ENCODE measurements at places on chromosomes 4 and X.

GRCh38 chrX:1242891-1243402 is 25.7 kb upstream of the CSF2RA start:
- no peak for DNase-seq

DNA sequence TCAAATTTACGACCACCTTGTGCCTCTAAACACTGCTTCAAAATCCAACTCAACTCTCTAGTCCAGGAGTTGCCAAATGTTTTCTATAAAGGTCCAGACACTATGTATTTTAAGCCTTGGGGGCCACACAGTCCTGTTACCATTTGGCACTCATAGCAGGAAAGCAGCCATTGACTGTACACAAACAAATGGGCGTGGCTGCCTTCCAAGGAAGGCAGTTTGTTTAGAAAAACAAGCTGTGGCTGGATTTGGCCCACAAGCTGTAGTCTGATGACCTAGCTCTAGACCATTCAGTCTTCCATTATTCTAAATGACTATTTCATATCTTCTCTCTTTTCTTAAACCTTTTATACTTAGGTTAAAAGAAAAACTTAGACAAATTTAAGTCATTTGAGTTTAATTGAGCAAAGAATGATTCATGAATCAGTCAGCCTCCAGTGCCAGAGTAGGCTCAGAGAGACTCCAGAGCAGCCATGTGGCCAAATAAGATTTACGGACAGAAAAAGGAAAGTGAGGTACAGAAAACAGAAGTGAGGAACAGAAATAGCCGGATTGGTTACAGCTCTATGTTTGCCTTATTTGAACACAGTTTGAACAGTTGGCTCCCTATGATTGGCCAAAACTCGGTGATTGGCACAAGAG is 825.8 kb upstream of the LCORL start:
- DNase-seq = no peak

GRCh38 chrX:43456063-43456462 is 200.0 kb upstream of the MAOA start:
- DNase-seq = no peak

GRCh38 chr4:59387759-59388758 is 1812.1 kb upstream of the ADGRL3 start:
- DNase-seq = no peak

- no peak for DNase-seq
Observed at GRCh38 chrX:34805951-34806350, 136.6 kb upstream of the FAM47B start.

GRCh38 chr4:59818656-59819055 is 1381.5 kb upstream of the ADGRL3 start:
- no peak for DNase-seq

DNA sequence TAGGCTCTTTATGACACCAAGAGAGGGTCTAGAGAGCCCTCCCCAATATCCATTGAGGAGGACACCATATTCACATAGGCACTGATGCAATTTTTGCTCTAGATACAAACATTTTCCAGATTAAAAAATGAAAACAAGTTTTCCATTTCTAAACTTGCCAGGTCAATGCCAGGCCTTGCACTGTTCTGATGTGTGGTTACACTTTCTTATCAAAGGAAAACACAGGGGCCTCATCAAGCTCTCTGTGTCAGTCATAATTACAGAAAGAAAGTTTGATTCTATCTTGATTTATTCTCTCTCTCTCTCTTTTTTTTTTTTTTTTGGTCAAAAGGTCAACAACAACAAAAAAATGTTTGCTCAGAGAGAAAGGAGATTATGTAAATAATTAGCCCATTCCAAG is 80.2 kb upstream of the ACSL4 start:
- DNase-seq = no peak

DNA sequence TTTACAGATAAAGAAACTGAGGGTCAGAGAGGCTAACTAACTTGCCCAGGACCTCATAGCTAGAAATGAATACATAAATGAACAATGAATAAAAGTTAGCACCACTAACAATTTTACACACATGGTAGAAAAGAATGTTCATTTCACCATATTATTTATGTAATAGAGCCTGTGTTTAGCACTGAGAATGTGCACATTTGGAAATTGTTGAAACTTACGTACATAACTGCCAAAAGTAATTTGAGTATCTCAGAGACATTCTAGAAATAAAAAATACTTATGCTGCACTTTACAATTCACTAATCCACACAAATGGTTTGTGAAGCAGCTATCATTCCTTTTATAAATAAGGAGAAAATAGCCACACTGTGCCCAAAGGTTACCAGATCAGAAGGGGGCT is 9.9 kb downstream of the CASK start:
- DNase-seq = no peak

DNA sequence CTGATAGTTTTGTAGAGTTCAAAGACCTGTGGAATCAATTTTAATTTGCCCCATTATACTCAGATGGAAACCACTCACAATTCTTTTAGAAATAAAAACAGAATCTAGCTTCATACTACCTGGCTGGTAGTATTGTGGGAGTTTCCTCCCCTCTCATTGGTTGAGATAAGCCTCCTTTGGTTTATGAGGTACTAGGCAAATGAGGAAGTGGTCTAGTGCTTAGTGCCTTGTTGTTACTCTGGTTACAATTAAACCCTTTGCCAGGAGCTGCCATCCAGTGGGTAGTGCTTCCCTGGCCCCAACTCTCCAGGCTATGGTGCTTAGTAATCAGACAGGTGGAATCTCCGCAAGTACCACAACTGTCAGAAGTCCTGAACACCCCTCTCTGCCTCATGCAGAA is 118.3 kb downstream of the CDKL5 start:
- no peak for DNase-seq

DNA sequence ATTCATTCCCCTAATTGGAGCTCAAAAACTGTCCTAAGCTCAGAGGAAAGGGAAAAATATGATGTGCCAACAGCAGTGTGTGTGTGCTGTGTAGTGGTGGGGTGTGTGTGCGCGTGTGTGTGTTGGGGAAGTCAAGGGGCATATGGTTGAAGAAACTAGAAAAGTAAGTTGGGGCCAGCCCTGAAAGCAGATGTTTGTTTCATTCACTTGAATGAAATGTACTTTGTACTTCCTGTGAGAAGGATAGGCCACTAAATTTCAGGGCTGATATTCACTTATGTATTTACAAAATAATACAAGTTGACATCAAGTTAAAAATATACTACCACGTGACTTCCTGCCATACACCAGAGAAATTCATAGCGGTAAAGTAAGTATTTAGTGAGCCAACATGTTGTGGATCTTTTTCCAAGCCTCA is 151.3 kb upstream of the JADE1 start:
- DNase-seq = no peak

DNA sequence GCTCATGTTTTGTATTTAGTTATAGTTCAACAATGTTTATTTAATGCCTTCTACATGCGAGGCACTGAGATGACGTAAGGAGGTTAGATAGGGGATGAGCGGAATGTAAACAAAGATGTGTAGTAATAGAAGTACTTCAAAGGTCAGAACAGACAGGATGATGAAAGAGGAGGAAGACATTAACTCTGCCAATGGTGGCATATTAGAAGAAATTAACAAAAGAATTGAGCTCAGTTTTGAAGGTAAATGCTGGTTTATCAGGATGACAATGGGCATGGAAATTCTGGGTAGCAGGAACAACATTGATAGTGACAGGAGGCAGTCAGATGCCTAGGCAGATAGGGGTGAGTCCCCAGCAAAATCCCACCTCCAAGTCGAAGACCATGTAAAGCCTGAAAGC is 62.3 kb upstream of the PGRMC2 start:
- no peak for DNase-seq

GRCh38 chrX:153482376-153483015 is 12.1 kb upstream of the HAUS7 start:
- no peak for DNase-seq

DNA sequence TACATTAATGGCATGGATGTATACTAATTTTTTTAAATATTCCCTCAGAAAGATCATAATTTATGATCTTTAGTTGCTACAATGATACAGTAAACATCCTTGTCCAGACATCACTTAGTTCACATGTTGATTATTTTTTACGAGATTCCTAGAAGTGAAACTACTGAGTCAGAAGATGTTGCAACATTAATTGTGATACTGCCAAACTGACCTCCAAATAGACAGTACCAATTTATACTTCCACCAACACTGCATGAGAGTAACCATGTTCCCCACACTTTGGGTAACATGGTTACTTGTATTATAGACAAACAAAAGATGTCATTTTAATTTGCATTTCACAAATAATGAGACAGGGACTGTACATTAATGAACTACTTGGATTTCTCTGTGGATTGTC is 19.6 kb downstream of the RCHY1 start:
- DNase-seq = no peak

GRCh38 chrX:34300871-34301270 is 168.8 kb upstream of the FAM47A start:
- DNase-seq = peak; percentile 48

GRCh38 chr4:71466775-71467174 is 128.0 kb downstream of the SLC4A4 start:
- no peak for DNase-seq

- no peak for DNase-seq
Observed at GRCh38 chrX:139026811-139027210, 315.3 kb upstream of the FGF13 start.

GRCh38 chr4:94802091-94802490 is 44.3 kb downstream of the BMPR1B start:
- no peak for DNase-seq

DNA sequence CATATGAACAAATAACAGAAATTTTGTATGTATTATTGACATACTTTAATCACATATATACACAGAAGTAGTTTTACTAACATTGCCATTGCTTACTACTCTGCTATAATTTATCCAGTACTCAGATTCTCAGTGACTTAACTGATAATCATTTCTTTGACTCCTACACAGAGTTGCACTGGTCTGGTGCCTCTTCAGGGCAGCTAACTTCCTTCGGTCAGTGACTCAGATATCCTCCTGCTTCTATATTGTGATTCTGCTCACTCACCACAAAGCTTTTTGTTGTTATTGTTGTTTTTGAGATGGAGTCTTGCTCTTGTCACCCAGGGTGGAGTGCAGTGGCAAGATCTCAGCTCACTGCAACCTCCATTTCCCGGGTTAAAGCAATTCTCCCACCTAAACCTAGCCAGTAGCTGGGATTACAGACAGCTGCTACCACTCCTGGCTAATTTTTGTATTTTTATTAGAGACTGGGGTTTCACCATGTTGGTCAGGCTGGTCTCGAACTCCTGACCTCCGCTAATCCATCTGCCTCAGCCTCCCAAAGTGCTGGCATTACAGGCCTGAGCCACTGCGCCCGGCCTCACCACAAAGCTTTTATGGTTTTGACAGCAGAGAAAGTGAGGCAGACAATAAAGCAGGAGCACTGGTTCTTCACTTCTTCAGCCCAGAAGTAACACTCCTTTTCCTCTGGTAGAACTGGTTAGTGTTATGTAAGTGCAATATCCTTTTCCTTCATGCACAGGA is 499.3 kb downstream of the EPHA5 start:
- DNase-seq = no peak

GRCh38 chr4:6169239-6169638 is 31.1 kb downstream of the JAKMIP1 start:
- DNase-seq = no peak

DNA sequence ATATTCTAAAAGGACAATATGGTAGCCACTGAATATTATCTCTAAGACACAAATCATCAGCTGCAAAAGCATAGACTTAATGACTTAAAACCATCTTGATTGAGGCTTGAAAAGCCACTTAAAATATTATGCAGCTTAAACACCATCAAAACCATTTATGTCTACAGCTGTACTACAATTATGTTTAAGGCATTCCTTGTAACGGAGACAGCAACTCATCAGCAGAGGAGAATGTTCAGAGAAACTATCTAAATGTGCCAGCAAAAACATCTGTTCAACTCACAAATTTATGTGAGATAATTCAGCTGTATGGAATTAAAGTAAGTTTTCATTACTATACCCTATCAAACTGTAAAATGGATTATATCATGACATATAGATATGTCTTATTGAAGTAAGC is 147.9 kb upstream of the CTSO start:
- no peak for DNase-seq

DNA sequence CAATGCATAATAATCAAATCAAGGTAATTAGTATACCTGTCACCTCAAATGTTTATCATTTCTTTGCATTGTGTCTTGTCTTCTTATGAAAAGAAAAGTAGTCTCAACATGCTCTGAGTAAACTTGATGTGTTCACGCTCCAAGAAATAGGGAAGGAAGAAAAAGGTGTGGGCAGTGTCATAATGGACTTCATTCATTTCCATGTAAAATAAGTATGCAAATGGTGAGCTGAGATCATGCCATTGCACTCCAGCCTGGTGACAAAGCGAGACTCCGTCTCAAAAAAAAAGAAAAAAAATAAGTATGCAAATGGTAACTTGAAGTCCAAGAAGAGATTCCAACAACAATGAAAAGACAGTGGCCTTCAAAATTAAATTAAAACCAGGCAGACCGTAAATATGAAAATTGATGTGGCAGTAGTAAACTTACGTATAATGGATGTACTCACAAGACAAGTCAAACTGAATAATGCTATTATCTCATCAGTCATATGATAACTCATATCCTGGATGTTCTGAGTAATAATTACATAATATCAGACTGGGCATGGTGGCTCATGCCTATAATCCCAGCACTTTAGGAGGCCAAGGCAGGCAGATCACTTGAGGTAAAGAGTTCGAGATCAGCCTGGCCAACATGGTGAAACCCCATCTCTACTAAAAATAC is 6.0 kb upstream of the CWH43 start:
- DNase-seq = no peak

- no peak for DNase-seq
Observed at GRCh38 chr4:86544310-86544966, 49.7 kb upstream of the PTPN13 start.

GRCh38 chr4:122090989-122091388 is 61.1 kb upstream of the BLTP1 start:
- no peak for DNase-seq

- DNase-seq = no peak
Observed at GRCh38 chr4:122453384-122453995, 3.0 kb downstream of the IL2 start.

DNA sequence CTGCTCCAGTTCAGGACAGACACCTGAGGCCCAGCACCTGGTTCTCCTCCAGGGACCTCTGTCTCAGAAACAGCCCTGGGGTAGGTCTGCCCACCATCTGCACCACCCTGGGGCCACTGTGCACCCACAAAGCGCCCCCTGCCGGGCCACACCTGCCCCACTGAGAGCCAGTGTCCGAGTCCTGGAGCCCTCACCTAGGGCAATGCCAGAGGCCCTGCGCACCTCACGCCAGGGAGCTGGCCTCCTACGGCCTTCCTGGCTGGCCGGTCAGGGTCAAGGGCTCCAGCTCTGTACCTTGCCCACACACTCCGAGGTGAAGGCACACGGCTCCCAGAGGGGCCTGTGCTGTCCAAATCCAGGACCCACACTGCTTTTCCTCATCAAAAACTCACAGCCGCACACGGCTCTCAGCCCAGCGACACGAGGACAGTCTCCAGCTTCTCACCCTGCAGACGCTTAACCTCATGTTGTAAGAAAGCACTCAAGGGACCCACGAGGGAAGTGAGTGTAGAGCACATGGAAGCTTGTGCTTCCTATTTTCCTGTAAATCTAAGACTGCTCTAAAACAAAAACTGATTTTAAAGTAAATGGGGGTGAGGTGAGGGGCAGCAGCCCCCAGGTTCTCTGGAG is 5.4 kb downstream of the CTBP1 start:
- DNase-seq = no peak

- DNase-seq = peak; percentile 47
Observed at GRCh38 chr4:3269991-3270611, 21.1 kb downstream of the MSANTD1 start.
